EL (cell line): ENCODE measurements at places on chromosomes 3 and 15.

- DNase-seq, result no peak
These were observed 343.0 kb downstream of the ZBTB20 start for GRCh38 chr3:114804099-114804498.

DNA sequence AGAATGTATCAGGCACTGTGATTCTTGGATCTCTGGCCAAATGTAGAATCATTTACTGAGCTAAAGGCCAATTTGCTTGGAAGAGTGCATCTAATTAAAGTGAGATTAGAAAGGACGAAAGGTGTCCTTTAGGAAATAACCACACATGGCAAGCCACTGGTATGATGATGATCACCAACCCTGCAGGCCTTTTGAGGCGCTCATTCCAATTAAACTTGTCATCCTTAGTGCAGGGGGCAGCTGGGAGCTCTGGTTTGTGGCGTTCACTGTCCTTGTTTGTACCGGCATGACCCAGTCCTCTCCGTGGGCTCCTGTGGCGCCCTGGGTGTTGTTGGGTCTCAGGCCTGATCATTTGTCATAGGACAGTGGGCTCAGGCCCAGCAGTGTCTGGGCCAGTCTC lies 11.0 kb downstream of the LIMD1 start:
- DNase-seq, result peak; percentile 40

GRCh38 chr3:5022966-5023776 lies 43.9 kb downstream of the BHLHE40 start:
- DNase-seq, result peak; percentile 99

DNA sequence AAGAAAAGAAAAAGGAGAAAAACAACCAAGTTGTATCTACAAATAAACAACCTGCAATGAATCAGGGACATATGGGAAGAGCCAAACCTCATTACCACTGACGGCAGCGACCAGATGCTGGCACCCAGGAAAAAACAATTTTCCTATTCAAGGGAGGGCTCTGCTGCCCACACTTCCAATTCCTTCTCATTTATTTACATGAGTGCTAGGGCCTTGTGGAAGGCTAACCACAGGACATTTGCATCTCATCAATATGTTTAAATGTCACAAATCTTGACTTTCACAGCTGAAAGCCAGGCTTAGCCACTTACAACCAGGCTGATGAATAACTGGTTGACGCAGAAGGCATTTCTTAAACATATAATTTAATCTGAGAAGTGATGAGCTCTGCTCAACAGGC lies 36.0 kb downstream of the RFTN1 start:
- no peak for DNase-seq

GRCh38 chr3:49518016-49518415 lies 36.3 kb upstream of the BSN start:
- DNase-seq, result no peak

GRCh38 chr3:18307529-18307928 lies 117.6 kb downstream of the SATB1 start:
- DNase-seq, result no peak

- peak; percentile 66 for DNase-seq
These were observed 32.4 kb upstream of the ALDH1L1 start for GRCh38 chr3:126212620-126213378.

- peak; percentile 96 for DNase-seq
These were observed 1.8 kb upstream of the ZBTB38 start for GRCh38 chr3:141366285-141367037.

GRCh38 chr3:128133273-128133883 lies 9.8 kb upstream of the RUVBL1 start:
- DNase-seq, result peak; percentile 67

GRCh38 chr3:19216669-19217337 lies 68.5 kb downstream of the KCNH8 start:
- DNase-seq, result no peak

- no peak for DNase-seq
These were observed 31.2 kb downstream of the PLOD2 start for GRCh38 chr3:146129750-146130149.

DNA sequence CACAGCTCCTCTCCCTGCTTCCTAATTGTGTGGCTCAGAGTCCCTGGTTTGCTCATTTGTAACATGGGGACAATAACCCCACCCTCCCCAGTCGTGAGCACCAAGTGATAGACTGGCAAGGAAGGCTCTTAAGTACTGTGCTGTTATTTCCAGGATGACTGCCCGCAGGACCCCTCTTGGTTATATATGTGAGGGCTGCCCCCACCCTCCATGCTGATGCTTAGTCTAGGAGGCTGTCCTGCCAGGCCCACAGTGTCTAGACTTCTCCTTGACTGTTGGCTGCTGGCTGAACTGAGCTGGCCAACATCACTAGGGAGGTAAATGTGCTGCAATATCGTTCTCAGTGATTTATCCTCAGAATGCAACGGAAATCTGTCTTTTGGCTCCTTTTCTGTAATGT lies 45.1 kb downstream of the RAB11A start:
- DNase-seq, result no peak

DNA sequence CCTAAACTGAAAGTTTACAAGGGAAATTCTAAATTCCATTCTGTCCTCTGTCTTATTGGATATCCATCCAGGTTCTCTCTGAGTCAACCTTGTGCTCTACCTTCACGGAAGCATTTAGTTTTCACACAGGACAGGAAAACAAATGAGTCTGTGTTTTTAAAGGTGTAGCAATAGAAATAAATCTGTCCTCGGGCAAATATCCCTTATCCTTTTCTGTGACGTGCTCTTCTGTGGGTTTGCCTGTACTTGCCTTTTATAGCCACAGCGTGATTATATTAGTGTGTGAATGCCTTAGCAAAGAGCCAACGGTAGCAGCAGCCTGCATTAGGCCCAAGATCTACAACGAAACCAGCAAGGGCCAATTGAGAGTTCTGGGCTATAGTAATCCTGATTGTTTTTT lies 127.2 kb upstream of the PLSCR5 start:
- DNase-seq, result no peak

DNA sequence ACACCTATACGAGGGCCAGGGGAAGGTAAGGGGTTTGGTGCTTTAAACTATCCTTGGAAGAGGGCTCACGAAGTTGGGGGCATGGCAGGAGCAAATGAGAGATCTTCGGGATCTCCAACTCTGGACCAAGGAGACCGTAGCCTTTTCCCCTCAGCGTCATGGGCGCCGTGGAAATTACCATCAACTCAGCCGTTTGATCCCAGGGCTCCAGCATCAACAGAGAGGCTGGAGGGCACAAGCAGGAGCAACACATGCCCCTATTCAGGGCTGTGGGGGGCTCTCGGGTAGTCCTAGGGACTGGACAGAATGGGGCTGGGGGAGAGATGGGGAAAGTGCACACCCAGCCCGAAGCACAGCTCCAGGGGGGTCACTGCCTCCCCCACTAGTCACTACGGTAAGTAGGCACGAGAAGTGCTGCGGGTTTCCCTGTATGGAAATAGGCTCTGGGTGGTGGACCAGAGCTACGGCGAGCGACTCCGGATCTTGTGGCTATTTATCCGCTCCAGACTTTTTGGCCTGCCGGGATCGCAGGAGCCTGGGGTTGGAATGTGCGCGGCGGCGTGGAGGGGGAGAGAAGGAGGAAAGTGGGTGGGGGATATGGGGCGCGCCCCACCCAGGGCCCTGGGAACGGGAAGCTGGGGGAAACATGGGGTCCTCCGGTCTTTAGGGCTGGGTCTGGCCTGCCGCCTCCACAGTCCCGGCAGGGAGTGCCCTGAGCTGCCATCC lies 539 bp upstream of the LAMB2 start:
- DNase-seq, result peak; percentile 91

- DNase-seq, result no peak
These were observed 298.9 kb upstream of the CBLB start for GRCh38 chr3:106167728-106168127.

DNA sequence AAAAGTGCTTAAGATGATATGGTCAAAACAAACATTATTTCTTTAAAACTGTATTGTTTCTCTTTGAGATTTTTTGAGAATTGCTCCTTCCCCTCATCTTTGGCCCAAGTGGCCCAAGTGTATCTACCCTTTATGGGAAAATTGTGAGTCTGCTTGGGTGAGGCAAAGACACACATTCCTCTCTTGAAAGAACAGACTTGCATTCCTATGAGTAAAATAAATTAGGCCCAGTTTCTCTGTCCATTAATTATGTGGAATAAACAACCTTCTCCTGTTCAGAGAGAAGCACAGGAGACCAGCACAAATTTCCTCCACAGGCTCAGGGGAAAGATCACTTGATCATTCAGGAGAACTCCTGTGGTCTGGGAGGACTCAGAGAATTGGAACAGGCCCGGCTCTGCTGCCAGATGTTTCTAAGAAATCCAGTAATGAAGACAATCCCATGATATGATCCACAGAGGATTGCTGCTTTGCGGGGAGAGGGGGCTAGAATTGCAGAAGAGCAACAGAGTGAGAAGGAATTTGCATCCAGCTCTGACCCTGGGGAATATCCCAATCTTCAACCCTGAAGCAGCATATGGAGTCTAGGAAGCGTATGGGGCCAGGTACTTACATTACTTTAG lies 53.8 kb upstream of the BOC start:
- no peak for DNase-seq

GRCh38 chr3:154164387-154164786 lies 43.2 kb downstream of the ARHGEF26 start:
- DNase-seq, result no peak

DNA sequence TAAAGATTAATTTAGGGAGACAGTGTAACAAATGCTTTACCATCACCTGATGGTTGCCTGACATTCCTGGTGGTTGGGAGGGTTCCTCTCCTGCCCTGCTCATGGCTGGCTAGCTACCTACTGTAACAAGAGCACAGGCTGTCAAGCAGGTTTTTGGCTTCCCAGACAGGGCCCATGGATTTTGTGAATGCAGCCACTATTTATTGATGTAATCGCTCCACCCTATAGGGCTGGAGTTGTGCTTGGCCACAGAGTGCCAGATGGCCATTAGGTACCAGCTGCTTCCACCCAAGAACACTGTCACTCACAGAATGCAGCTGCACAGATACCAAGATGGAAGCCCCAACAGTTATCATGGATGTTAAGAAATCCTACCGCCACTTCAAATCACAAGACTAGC lies 31.0 kb upstream of the KLHL25 start:
- DNase-seq, result no peak

DNA sequence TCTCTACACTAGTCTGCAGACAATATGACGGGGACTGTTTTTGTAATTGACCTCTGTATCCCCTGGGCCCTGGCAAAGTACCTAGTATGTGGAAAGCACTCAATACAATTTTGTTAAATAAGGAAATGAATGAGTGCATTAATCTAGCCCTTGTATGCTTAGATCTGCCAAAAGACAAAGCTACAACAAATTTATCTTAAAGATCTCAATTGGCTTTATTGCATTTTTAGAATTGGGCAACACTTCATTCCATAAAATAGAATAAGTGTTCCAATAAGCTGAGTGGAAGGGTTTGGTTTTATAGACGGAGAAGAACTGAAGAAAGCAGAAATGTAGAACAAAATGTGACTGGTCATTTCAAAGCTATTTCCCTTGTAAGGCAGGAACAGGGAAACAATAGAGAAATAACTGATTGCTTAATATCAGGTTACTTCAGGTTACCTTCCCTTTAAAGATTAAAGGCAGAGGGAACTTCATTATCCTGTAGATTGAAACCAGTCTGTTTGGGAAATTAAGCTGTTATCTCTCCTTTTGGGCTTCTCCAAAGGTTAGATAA lies 108.3 kb upstream of the MME start:
- DNase-seq, result peak; percentile 63

DNA sequence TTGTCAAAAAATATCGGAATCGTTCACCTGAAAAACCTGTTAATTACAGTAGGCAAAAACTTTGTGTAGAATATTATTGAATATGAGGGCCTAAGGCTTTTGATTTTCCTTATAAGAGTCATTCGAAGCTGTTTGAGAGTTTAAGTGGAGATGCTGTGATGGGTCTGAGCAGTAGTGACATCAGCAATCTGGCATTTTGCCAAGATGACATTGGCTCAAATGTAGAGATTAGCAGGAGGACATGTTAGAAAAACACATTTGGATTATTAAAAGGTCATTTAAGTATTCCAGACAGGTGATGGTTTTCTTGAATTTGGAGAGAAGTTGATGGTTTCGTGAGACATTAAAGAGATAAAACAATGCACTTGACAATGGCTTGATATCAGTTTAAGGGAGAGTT lies 12.9 kb downstream of the OR5AC2 start:
- DNase-seq, result no peak
